ENCODE measurements at places on chromosomes 16 and 17.

DNA sequence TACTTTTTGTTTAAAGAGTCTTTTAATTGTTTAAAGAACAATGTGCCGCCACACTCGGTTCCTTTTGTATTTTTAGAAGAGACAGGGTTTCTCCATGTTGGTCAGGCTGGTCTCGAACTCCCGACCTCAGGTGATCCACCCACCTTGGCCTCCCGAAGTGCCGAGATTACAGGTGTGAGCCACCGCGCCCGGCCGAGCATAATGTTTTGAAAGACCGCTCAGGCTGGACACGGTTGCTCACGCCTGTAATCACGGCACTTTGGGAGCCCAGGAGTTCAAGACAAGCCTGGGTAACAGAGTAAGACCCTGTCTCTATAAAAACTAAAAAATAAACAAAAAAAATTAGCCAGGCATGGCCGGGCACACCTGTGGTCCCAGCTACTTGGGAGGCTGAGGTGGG is 59.8 kb downstream of the RNF213 start:
- DNase-seq = no peak

- DNase-seq = no peak
Measured at GRCh38 chr17:27226611-27227230, 67.2 kb upstream of the WSB1 start.

DNA sequence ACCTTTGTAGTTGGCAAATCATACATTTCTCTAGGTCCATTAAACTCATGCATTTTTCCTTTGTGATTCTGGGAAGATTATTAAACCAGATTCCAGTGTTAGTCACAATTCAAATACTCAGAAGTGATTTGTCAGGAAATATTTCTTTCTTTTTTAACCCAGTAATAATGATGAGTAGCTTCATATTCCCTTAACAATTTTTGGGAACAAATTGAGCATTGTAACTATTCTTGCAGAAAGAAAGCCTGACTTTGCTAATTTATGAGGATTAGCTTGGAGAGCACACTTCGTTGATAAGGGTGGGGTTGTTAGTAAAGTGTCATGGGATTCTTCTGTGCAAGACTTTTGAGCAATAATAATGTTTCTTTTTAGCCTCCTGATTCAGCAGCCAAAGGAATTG is 18.7 kb upstream of the KRT24 start:
- DNase-seq = no peak

DNA sequence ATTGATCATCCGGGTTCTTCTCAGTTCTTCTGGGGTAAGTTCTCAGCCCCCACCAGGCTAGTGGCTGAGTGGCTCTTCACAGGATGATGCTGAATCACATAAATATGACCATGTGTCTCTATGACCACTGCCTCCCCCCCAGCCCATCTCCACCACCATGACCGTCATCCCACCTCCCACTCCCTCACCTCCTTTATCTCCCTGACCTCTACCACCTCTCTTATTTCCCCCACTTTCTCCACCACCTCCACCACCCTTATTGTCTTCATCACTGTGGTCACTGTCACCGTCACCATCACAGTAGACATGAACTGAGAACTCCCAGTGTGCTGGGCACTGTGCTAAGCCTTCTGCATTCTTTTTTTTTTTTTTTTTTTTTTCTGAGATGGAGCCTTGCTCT is 32.5 kb downstream of the RGS9 start:
- no peak for DNase-seq

- DNase-seq = peak; percentile 27
Measured at GRCh38 chr17:38885728-38886642, 16.1 kb downstream of the LASP1 start.

- DNase-seq = peak; percentile 85
Measured at GRCh38 chr17:72004611-72005331, 116.0 kb upstream of the SOX9 start.

GRCh38 chr16:31010585-31011325 is at the start of gene STX1B:
Gene STX1B, minus strand, starts transcription at chr16:31010638. Its CDS starts 242 bp downstream, at chr16:31010396.
- DNase-seq = peak; percentile 63

GRCh38 chr17:39774047-39774446 is 36.3 kb downstream of the GRB7 start:
- DNase-seq = no peak

GRCh38 chr17:17380145-17380925 is 77.2 kb downstream of the NT5M start:
- no peak for DNase-seq

DNA sequence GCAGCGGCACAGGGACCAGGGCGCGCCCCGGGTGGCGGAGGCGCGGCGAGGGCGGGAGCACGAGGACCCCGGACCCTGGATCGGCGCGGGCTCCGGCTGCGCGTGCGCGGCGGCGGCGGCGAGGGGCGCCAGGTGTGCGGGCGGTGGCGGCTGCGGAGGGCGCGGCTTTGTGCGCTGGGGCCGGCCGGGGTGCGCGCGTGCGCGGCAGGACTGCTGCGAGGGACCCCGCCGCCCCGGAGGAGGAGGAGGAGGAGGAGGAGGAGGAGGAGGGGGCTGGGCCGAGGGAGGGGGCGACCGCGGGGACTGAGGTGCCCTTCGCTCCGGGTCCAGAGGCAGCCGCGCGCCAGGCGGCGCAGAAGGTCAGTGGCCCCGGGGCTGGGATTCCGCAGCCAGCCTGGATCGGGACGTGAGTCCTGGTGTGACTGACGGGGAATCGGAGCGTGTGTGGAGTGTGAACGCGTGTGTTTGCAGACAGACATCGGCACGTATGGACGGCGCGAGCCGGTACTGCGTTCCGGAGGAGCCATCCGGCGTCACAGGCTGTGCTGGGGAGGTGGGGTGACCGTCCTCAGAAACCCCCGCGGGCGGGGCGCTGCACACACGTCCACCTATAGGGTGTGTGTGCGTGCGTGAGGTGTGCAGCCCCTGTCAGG is 19.5 kb upstream of the RAP1GAP2 start:
- no peak for DNase-seq

DNA sequence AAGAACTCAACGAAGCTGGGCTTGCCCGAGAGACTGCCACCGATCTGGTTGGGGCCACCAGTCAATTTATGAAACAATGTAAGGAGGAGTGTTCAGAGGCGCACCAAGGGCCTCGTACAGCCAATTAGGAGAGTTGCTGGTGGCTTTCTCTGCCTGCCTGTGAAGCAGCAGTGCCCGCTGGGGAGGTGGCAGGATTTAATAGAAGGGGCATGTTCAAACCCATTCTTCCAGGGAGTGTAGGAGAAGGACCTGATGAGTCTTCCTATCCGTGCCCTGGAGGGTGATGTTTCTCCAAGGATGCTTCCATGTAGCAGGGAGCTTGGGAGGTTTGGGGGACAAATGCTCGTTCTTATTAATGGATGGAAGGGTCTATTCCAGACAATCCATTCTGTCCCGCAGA is 178.4 kb downstream of the CCDC182 start:
- DNase-seq = no peak

- DNase-seq = peak; percentile 87
Measured at GRCh38 chr16:89873109-89873971, at the start of gene TCF25. Gene TCF25, plus strand, starts transcription at chr16:89873592. Its CDS starts 76 bp downstream, at chr16:89873668.

- DNase-seq = no peak
Measured at GRCh38 chr16:87070657-87071056, 246.5 kb downstream of the C16orf95 start.

DNA sequence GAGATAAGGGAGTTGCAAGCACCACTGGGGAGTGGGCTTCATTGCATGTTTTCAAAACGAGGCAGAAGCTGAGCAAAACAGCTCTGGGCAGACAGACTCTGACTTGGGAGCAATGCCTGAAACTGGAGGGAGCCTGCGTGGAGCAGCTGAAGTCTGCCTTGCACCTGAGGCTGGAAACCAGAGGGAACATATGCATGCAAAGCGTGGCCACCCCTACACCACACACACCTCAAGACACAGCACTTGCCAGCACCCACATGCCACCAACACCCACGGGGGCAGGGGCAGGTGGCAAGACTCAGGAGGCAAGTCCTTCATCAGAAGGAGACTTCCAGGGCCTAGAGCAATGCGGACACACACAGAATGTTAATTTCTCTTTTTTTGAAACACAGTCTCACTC is 45.8 kb downstream of the COTL1 start:
- DNase-seq = no peak

DNA sequence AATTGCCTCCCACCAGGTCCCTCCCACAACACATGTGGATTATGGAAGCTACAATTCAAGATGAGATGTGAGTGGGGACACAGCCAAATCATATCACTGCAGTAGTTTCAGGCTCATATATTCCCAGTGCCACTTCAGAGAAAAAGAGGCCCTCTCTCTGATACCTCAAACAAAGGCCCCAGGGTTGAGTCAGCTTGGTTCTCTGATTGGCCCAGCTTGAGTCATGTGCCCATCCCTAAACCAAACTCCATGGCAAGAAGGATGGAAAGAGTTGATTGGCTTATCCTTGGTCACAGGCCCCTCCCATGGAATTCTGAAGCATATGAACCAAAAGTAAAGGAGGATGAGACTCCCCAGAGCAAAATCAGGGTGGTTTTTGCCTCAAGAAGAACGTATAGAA is 75.9 kb upstream of the IRX6 start:
- no peak for DNase-seq

- DNase-seq = no peak
Measured at GRCh38 chr16:49588026-49588425, 214.4 kb downstream of the C16orf78 start.

DNA sequence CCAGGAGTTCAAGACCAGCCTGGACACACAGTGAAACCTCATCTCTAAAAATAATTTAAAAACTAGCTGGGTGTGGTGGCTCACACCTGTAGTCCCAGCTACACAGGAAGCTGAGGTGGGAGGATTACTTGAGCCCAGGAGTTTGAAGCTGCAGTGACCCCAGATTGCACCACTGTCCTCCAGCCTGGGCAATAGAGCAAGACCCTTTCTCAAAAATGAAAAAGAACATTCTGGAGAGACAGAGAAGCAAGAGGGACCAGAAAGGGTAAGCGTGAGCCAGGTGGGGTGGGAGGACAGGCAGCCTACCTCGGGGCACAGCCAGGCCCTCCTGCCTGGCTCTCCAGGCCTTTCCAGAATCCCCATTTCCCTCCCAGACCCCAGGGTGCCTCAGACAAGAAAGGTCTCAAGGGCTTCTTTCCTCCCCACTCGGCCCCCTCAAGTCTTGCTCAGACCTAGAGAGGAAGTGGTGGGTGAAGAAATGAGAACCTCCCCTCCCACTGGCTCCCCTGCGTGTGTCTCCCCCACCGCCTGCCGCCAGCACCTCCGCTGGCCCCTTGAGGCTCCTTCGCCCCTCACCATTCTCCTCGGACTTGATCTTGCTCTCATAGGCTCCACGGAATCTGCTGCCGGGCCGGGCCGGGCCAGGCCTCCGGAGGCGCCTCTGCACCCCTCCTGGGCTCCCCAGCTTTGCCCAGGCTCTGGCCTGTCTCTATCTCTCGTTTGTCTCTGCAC is 503 bp downstream of the C16orf54 start:
- no peak for DNase-seq

DNA sequence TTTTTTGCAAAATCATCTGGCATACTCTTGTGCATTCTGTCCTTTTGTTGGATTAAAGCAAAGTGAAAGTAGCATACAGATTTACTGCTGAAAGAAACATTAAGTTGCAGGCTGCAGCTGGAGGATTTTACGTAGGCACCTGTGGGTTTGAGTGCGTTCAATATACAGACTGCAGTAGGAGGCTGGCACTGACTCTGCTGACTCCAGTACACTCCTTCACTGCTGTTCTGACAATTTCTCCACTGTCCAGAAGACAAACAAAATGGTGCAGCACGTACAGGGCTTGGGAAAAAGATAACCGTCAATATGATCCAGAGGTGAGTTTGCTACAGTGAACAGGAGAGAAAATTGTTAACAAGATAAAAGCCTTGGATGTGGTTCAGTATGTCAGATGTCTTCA is 73.3 kb downstream of the TANC2 start:
- DNase-seq = peak; percentile 4

GRCh38 chr17:28125526-28126378 is 83.3 kb downstream of the NLK start:
- DNase-seq = no peak

DNA sequence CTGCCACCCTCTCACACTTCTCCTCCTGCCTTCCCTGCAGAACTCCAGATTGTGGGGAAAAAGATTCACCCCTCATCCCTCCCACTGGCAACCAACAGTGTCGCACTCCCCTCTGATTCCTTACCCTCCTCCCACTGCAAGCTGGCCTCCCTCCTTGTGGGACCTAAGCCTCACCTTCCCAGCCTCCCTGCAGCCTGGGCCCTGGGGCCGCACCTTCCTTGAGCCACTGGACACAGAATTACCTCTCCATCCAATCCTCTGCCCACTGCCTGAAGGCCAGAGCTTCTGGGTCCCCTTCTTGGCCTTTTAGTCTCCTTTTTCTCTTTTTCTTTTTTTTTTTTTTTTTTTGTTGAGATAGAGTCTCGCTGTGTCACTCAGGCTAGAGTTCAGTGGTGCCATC is 33.9 kb downstream of the NGFR start:
- DNase-seq = no peak

GRCh38 chr16:85180827-85181738 is 68.8 kb upstream of the CIBAR2 start:
- DNase-seq = no peak

DNA sequence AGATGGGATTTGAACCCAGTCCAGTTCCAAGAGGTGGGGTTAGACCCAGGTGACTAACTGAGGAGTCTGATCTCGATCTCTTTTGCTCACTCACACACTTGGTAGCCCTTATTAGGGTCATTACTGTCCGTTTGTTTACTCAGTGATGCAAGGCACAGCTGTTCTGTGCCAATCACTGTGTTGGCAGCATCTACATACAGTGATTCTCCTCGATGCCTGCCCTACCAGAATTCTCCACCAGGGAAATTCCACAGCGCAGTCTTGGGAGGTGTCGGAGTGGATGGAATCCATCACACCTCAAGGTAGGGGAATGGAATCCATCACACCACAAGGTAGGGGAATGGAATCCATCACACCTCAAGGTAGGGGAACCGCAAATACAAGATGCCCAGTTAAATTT is 279.6 kb downstream of the MAF start:
- DNase-seq = no peak

DNA sequence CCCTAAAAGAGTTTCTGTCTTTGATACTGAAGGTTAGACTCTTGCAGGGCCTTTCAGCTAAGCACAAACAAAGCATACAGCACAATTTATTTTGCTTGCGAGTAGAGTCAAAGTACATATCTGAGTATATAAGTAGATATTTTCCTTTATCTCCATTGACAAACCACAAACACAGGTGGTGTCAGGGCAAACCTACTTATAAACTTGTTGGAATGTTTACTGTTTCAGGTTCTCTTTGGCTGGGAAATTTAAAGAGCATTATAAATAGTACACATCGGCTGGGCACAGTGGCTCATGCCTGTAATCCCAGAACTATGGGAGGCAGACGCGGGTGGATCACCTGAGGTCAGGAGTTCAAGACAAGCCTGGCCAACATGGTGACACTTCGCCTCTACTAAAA is 442.6 kb upstream of the PSMD7 start:
- DNase-seq = no peak

- DNase-seq = no peak
Measured at GRCh38 chr16:53966821-53967571, 263.0 kb downstream of the FTO start.

- peak; percentile 66 for DNase-seq
Measured at GRCh38 chr16:11833951-11834695, 17.2 kb downstream of the RSL1D1 start.

GRCh38 chr16:7791028-7791590 is 458.5 kb downstream of the RBFOX1 start:
- no peak for DNase-seq
